ENCODE measurements at places on chromosomes 2 and 18. TPM values are rescaled to one million over a fixed set of nuclear protein-coding genes. Genes with fewer than 3 reads are reported as not detected.

- DNase-seq, result peak; percentile 31
These were observed 42.1 kb upstream of the KCNG2 start for GRCh38 chr18:79755496-79756142.

GRCh38 chr2:127216095-127216494 lies 4.0 kb downstream of the CYP27C1 start:
- DNase-seq, result no peak

DNA sequence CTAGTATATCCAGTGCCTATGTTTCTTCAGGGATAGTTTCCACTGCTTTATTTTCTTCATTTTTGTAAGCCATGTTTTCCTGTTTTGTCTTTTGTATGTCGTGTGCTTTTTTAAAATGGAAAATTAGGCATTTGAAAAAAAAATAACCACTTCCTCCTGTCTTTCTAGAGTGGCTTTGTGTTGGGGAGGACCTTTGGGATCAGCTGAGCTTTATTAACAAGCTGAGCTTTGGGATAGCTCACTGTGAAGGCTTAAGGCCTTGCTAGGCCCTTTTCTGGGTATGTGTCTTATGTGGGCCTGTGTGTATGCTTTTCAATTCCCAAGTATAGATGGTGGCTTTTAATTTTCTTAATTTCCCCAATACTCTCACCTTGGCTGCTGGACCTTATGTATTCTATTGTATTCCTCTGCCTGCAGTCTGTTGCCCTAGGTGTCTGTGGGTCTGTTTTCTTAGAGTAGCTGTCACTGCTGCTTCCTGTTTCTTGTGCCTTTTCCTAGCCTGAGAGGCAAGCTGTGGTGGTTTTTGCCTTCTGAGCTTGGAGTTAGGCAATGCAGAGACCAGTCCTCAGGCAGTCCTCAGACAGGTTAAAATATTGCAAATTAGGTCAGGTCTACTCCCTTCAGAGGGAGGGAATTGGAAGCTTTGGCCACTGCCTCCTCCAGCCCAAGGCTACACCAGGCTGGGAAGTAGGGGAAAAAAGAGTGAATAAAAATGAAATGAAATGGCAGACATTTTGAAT lies 134.7 kb downstream of the LDLRAD4 start:
- no peak for DNase-seq

GRCh38 chr2:34261701-34262100 lies 662.6 kb upstream of the FAM98A start:
- DNase-seq, result no peak

- no peak for DNase-seq
These were observed 3.7 kb downstream of the ADNP2 start for GRCh38 chr18:80112624-80113248.

DNA sequence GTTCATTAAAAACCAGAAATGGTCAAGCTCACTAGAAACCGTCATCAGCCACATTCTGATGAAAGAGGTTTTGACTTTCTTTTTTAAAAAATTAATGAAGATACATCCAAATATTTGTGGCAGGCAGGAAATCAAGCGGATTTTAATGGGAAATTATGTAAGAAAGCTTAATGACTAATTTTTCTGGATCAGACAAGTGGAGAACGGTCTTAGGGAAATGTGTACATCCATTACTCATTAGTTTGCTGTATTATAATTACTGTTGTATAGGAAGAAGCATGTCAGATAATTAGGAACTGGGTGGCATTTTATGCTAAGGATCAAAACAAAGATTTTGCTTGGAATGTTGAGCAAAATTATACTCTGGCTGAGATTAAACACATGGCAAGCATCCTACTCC lies 39.4 kb downstream of the AGAP1 start:
- DNase-seq, result no peak

- peak; percentile 79 for DNase-seq
These were observed 28.2 kb downstream of the LPIN2 start for GRCh38 chr18:2984703-2985261.

DNA sequence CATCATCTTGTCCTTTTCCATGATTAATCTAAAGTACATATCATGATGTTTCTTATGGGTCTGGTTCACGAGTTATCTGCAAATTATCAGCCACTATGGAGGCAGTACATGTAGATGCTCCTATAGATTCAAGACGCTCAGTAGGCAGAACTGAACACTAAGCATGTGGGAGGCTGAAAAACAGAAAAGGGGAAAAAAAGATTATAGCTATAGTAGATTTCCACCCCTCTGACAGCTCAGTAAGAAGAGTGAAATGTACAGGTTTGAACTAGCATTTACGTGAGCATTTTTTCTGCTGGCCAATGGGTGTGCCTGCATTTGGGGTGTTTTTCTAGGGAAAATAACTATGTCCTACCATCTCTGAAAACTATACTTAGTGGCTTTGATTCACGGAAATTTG lies 308.9 kb downstream of the ZEB2 start:
- no peak for DNase-seq

GRCh38 chr2:176079831-176080539 lies 3.8 kb downstream of the EVX2 start:
- DNase-seq, result peak; percentile 59

GRCh38 chr2:202808754-202809153 lies 62.8 kb downstream of the ICA1L start:
- DNase-seq, result no peak

GRCh38 chr2:208150956-208151355 lies 5.0 kb upstream of the CRYGB start:
- DNase-seq, result no peak

GRCh38 chr18:59778434-59778833 lies 81.2 kb upstream of the CCBE1 start:
- no peak for DNase-seq

GRCh38 chr2:52934323-52934898 lies 833.2 kb upstream of the CHAC2 start:
- no peak for DNase-seq

DNA sequence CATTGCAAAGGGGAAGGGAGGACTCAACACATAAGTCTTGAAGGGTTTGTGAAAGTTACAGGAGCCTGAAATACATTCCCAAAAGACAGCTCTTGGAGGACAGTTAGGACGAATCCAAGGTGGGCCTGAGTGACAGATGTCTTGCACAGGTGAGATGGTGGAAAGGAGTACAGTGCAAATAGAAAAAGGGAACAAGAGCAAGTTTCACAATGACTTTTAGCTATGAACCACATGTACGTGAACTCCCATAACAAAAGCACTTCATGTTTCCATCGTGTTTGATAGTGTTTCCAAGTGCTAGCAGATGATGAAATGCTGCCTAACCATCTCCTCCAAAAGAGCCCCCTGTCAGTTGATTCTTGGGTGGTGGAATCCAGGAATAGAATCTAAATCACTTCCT lies 1.8 kb downstream of the IL18RAP start:
- DNase-seq, result no peak

DNA sequence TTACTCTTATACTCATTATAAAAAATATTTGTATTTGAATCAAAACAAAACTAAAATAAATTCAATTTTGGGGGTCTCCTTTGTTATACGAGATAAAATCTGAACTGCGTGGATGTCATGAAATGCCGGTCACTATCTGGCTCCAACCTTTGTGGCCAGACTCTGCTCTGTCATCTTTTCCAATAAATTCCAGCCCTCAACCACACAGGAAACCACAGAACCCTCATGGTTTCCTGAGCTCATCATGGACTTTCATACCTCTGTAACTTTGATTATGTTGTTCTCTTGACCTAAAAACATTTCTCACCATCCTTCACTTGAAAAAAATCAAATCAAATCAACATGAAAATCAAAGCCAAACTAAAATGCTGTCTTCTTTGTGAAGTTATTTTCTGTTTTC lies 724.7 kb downstream of the METTL4 start:
- DNase-seq, result no peak

The RRM2 gene
- 65.3 TPM for total RNA-seq

The DSC2 gene
- total RNA-seq, result 78.3 TPM

The SRD5A2 gene
- not detected for total RNA-seq

The TEX44 gene
- not detected for total RNA-seq

The PRKAG3 gene
- not detected for total RNA-seq

The ZSWIM2 gene
- not detected for total RNA-seq

The HAAO gene
- total RNA-seq, result 38.4 TPM

The C2orf66 gene
- total RNA-seq, result not detected

The SERTAD2 gene
- 20.6 TPM for total RNA-seq

The SERPINB4 gene
- not detected for total RNA-seq

The TMEM200C gene
- 0.06 TPM for total RNA-seq

The VWA3B gene
- 2.7 TPM for total RNA-seq
